ENCODE measurements at places on chromosomes 6 and 20.

DNA sequence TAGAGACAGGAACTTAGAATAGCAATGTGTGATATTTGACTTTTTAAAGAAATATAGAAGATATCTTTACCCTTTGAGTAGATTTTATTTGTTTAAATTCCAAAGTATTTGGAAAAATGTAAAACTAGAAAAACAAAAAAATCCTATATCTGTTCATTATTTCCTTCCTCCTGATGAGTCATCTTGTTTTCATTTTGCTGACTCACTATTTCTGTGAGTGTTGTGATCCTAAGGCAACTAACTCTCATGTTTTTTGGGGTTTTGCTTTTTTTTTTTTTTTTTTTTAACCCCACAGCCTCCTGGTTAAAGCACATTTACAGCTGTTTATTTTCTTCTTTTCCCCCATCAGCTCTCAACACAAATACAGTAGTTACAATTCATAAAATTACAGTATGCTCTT is 37.8 kb upstream of the THEMIS start:
- DNase-seq = no peak

GRCh38 chr6:133352046-133352445 is 110.9 kb downstream of the EYA4 start:
- DNase-seq = no peak

DNA sequence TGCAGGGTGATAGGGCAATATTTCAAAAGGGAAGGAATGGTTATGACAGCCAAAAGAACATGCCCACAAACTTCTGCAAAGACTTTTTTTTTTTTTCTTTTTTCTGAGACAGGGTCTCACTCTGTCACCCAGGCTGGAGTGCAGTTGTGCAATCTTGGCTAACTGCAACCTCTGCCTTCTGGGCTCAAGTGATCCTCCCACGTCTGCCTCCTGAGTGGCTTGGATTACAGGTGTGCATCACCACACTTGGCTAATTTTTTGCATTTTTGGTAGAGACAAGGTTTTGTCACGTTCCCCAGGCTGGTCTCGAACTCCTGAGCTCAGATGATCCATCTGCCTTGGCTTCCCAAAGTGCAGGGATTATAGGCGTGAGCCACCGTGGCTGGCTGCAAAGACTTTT is 117.6 kb upstream of the ADGRF1 start:
- no peak for DNase-seq

GRCh38 chr20:25574411-25574810 is 10.9 kb downstream of the NINL start:
- DNase-seq = no peak
